Tibial artery (tissue), 4 donors: ENCODE measurements at places on chromosomes 12 and 14.

GRCh38 chr14:72844524-72844923, 49.4 kb downstream of the DPF3 start:
- H3K27ac ChIP-seq, result no peak overlapping the region
- no peak for DNase-seq
- H3K4me3 ChIP-seq, result no peak overlapping the region
- no peaks in the 10 kb centered on the region for H3K36me3 ChIP-seq
- H3K4me1 ChIP-seq, result no peaks in the 10 kb centered on the region

- no peak overlapping the region for H3K4me3 ChIP-seq
- H3K27ac ChIP-seq, result no peak overlapping the region
- H3K27me3 ChIP-seq, result no peaks in the 10 kb centered on the region
- DNase-seq, result no peak
- H3K4me1 ChIP-seq, result peaks cover 59% of the 10 kb centered on the region
Measured at GRCh38 chr12:110179291-110179690, 55.1 kb downstream of the IFT81 start.

DNA sequence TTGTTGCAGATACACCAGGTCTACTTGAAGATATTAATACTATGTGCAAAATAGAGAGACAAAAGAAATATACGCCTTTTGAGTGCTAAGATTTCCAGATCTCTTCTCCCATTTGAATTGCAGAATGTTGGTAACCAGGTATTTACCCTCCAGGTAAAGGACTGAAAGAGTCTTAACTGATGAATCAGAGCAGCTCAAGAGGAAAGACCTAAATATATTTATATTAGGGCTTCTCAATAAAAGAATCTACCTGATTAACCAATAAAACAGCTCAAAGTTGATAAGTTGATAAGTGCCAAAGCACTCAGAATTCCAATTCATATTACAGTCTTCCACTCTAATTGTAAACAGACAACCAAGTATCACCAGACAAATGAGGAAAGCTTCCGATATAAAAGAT, 59.2 kb downstream of the ZNF641 start:
- H3K27ac ChIP-seq, result no peak overlapping the region
- H3K27me3 ChIP-seq, result no peaks in the 10 kb centered on the region
- no peaks in the 10 kb centered on the region for H3K36me3 ChIP-seq
- H3K4me1 ChIP-seq, result no peaks in the 10 kb centered on the region

DNA sequence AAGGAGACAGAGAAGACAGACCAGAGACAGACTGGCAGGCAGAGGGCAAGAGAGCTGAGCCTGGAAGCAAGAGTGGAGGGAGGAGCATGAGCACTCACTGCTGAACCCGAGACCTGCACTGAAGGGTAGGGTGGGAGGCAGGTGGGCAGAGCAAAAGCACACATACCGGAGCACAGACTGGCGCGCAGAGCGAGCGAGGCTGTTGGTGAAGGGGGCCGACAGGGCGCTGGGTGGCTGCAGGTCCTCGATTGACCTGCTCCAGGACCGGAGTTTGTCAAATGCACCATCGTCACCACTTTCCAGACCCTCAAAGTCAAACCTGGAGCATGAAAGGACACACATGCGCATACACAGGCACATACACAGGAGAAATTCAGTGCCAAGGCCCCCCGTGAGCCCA, 34.9 kb downstream of the PRPF40B start:
- H3K4me3 ChIP-seq, result no peak overlapping the region
- H3K36me3 ChIP-seq, result peaks cover 44% of the 10 kb centered on the region
- DNase-seq, result no peak
- peaks cover 12% of the 10 kb centered on the region for H3K4me1 ChIP-seq
- H3K27ac ChIP-seq, result no peak overlapping the region

DNA sequence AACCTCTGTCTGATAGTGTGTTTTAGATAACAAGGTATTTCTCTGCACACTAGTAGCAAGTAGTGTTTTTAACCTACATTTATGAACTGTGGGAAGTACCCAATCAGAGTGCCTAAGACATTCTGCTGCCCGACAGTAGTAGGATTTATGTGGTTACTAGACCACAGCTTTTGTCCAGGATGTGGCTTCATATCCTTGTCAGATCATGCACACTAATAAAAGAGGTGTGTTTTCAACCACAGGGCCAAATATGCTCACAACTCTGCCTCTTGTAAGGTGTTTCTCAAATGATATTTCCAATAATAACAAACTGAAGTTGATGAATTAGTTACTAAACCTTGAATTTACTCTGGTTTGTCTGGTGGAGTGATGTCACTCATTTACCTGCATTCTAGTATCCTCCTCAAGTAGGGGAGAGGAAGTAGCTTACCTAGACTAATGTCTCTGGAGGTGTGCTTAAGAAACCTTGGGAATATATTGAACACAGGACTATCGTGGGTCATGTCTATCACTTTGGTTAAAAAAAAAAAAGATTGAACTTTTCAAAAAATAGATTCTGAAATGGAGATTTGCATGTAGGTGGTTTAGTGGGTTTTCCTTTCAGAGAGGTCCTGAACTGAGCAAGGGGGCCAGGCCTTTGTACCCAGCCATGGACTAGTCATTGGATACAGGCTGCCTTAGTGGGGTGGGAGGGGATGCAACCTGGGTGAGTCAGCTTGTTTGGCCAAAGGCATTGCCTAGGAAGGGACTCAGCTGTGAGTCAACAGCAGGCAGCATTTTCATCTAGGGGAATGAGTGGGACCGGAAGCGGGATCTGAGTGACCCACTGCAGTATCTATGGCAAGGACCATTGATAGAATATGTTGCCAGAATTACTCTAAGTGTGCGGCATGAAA, 14.1 kb downstream of the FBXW8 start:
- peaks cover 14% of the 10 kb centered on the region for H3K4me1 ChIP-seq
- no peak overlapping the region for H3K4me3 ChIP-seq
- no peaks in the 10 kb centered on the region for H3K27me3 ChIP-seq
- peaks cover 16% of the 10 kb centered on the region for H3K36me3 ChIP-seq
- no peak overlapping the region for H3K27ac ChIP-seq
- no peak for DNase-seq

DNA sequence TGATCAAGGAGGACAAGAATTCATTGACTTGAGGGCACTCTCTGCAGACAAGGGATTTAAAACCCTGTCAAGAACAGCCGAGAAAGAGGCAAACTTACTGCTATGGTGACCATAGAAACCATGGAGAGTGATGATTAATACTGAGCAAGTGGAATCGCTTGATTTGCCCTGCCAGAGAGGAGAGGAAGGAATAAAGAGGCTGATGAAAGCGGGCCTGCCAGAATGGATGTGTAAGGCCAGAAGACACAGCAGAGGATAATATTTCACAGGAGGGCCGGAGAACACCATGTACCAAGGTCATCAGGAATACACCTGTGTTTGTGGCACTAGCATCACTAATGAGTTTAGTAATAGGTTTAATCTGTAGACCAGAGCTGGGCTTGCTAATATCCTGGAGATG, 221.8 kb upstream of the DCN start:
- H3K36me3 ChIP-seq, result no peaks in the 10 kb centered on the region
- no peak overlapping the region for H3K4me3 ChIP-seq
- no peak overlapping the region for H3K27ac ChIP-seq
- DNase-seq, result no peak
- H3K4me1 ChIP-seq, result no peaks in the 10 kb centered on the region

- H3K36me3 ChIP-seq, result no peaks in the 10 kb centered on the region
- no peaks in the 10 kb centered on the region for H3K27me3 ChIP-seq
- no peak for DNase-seq
- no peak overlapping the region for H3K4me3 ChIP-seq
- no peaks in the 10 kb centered on the region for H3K4me1 ChIP-seq
- H3K27ac ChIP-seq, result no peak overlapping the region
Measured at GRCh38 chr12:117684471-117684870, 284.3 kb downstream of the KSR2 start.

- H3K27me3 ChIP-seq, result no peaks in the 10 kb centered on the region
- no peak overlapping the region for H3K27ac ChIP-seq
- DNase-seq, result no peak
- no peak overlapping the region for H3K4me3 ChIP-seq
Measured at GRCh38 chr14:53034036-53034435, 83.2 kb upstream of the FERMT2 start.

GRCh38 chr12:8483079-8483478, 27.3 kb downstream of the CLEC6A start:
- H3K4me1 ChIP-seq, result no peaks in the 10 kb centered on the region
- no peak for DNase-seq
- no peaks in the 10 kb centered on the region for H3K27me3 ChIP-seq
- no peaks in the 10 kb centered on the region for H3K36me3 ChIP-seq

GRCh38 chr12:57724936-57725740, 13.4 kb downstream of the AGAP2 start:
- no peak for DNase-seq
- peaks cover 28% of the 10 kb centered on the region for H3K27me3 ChIP-seq
- H3K27ac ChIP-seq, result no peak overlapping the region
- no peak overlapping the region for H3K4me3 ChIP-seq
- peaks cover 19% of the 10 kb centered on the region for H3K4me1 ChIP-seq

DNA sequence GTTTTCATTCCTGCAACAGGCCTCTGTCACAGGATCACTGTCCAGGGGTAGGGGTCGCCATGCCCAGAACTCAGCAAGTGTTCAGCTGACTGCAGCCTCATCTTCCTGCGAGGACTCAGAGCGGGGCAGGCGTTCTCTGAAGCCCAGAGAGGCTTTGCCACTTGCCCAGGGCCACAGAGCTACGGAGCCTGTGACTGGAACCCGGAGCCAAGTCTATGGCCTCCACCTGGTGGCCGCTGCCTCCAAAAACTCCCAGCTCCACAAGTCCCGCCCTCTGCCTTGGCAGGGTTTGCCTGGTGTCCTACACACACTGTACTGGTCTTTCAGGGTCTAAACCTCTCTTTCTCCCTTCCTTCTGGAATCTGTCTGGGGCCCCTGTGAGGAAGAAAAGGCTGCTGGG, 8.7 kb upstream of the PPP1R13B start:
- H3K36me3 ChIP-seq, result no peaks in the 10 kb centered on the region
- peaks cover 5% of the 10 kb centered on the region for H3K4me1 ChIP-seq
- DNase-seq, result no peak
- H3K4me3 ChIP-seq, result no peak overlapping the region

- H3K27me3 ChIP-seq, result no peaks in the 10 kb centered on the region
- peak; percentile 29 for DNase-seq
- H3K27ac ChIP-seq, result no peak overlapping the region
- no peaks in the 10 kb centered on the region for H3K4me1 ChIP-seq
- H3K36me3 ChIP-seq, result no peaks in the 10 kb centered on the region
Measured at GRCh38 chr12:94172973-94173372, 24.6 kb downstream of the PLXNC1 start.

DNA sequence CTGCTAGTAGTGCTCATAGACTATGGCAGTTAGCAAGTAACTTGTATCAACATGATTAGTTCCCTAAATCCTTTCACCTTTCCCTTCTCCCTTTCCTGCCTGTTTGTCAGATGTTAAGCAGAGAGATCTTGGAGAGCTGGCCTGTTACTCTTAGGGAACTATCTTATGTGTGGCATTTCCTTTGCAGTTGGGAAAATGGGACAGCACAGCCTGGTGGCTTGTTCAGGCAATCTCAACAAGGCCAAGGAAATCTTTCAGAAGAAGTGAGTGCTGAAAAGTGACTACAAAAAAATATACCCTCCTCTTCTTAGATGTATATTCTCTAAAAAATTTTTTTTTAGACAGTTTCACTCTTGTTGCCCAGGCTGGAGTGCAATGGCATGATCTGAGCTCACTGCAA, 7.4 kb downstream of the PARP2 start:
- H3K27ac ChIP-seq, result no peak overlapping the region
- H3K36me3 ChIP-seq, result peaks cover 64% of the 10 kb centered on the region
- no peaks in the 10 kb centered on the region for H3K4me1 ChIP-seq
- H3K27me3 ChIP-seq, result no peaks in the 10 kb centered on the region
- no peak overlapping the region for H3K4me3 ChIP-seq

GRCh38 chr12:26122681-26123481, 2.0 kb downstream of the BHLHE41 start:
- peak; percentile 87 for DNase-seq
- no peaks in the 10 kb centered on the region for H3K4me1 ChIP-seq
- no peaks in the 10 kb centered on the region for H3K36me3 ChIP-seq
- peak overlapping the region; percentile 96 for H3K27ac ChIP-seq
- H3K4me3 ChIP-seq, result peak overlapping the region; percentile 68

DNA sequence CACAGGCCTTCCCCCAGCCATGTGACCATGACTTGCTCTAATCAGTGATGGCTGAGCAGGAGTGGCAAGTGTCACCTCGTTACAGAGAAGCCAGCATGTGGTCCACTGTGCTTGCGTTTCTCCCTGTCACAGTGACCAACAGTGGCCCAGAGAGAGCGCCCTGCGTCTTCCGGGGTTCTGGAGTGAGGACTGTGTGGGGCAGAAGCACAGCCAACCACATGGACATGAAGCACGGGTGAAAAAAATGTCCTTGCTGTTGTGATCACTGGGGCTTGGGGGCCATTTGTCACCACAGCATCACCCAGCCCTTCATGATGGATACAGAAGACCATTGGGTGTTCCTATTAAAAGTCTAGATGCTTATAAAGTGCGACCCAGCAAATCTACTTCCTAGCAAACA, 174.6 kb upstream of the C14orf180 start:
- no peaks in the 10 kb centered on the region for H3K36me3 ChIP-seq
- DNase-seq, result no peak
- H3K4me1 ChIP-seq, result no peaks in the 10 kb centered on the region
- H3K27ac ChIP-seq, result no peak overlapping the region

DNA sequence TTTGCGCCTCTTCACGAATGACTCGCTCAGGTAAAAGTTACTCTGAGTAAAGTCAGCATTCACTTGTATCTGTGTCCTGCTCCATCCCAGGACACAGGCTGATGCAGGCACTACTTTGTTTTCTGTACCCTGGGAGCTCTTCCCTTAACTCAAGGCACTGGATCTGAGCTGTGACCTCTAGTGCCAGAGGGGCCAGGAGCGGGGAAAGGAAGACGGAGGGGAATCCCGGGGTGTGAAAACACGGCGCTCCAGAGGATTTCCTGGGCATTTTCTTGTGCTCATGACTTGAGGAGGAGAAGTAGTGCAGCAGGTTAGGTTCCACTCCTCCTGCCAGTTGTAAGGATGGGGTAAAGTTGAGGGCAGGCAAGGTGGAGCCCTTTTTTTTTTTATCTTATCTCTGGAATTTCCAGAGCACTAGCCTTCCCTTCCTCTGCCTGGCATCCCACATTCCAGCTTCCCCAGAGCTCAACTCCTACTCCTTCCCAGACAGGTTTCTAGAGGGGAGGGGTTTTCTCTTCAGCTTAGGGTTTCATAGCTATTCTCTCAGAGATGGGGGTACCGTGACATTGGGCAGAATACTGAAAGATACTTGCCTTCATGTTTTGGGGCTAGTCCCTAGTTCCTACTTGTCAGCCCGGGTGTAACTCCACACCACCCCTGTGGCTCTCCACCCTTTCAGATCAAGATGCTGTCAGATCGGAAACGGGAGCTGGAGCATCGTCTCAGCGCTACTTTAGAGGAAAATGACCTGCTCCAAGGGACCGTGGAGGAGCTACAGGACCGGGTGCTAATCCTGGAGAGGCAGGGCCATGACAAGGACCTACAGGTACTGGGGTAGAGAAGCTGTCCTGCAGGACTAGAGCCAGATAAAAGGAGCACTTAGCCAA, 52.3 kb downstream of the RAB35 start:
- no peaks in the 10 kb centered on the region for H3K4me1 ChIP-seq
- H3K36me3 ChIP-seq, result no peaks in the 10 kb centered on the region
- peaks cover 12% of the 10 kb centered on the region for H3K27me3 ChIP-seq

GRCh38 chr12:127194176-127194575, 1072.8 kb upstream of the TMEM132C start:
- no peak overlapping the region for H3K4me3 ChIP-seq
- no peaks in the 10 kb centered on the region for H3K27me3 ChIP-seq
- H3K36me3 ChIP-seq, result no peaks in the 10 kb centered on the region
- no peak overlapping the region for H3K27ac ChIP-seq
- no peak for DNase-seq
- H3K4me1 ChIP-seq, result no peaks in the 10 kb centered on the region

GRCh38 chr12:131378176-131378842, 332.6 kb upstream of the SFSWAP start:
- H3K27me3 ChIP-seq, result no peaks in the 10 kb centered on the region
- no peaks in the 10 kb centered on the region for H3K36me3 ChIP-seq
- no peaks in the 10 kb centered on the region for H3K4me1 ChIP-seq
- no peak overlapping the region for H3K4me3 ChIP-seq
